ENCODE measurements at places on chromosomes 5 and 9.

- DNase-seq, result no peak
Observed at GRCh38 chr9:33157960-33158842, 8.9 kb downstream of the B4GALT1 start.

DNA sequence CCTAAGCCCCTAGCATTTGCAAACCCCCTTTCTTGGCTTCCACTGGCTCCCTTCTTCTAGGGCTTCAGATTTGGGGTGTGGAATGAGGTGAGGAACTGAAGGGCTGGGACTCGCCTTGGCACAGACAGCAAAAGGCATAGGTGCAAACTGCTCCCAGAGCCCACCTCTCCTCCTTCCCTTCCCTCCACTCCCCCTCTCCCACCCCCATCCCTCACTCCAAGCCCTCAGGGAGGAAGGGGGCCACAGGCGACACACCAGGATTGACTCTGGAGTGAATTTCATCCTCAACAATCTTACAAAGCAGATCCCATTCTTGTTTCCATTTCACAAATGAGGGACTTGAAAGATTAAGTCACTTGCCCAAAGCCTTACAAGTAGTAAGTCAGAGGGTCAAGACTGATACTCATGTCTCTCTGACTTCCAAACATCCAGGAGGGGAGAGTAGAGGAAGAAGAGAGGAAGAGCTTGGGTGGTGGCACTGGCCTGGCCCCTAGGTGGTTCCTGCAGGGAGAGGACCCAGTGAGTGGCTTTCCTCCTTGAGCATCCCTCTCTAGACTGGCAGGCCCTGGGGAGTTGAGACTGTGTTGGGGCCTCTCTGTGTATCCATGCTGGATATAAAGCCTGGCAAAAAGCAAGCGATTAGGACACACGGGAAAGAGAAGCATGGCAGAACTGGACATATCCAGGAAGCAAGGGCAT, 193.1 kb downstream of the GABBR2 start:
- DNase-seq, result no peak

GRCh38 chr9:85727500-85727899, 14.3 kb downstream of the AGTPBP1 start:
- DNase-seq, result no peak

DNA sequence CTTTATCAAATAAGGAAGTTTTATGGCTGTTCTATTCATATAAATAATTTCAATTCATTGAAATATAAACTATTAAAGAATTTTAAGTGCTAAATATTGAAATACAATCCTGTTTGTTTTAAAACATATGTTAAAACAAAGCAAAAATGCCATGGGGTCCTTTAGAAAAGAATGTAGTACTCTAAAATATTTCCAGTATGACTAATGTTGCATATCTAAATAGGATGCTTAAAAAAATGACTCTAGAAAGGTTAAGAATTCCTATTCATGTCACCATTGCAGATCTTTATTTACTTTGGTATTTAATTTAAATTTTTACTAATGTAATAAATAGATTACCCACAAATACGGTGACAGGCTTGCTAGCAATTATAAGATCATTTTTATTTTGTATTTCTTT, 132.3 kb downstream of the ZNF608 start:
- DNase-seq, result no peak

- DNase-seq, result no peak
Observed at GRCh38 chr5:147611483-147611882, 101.6 kb upstream of the DPYSL3 start.

GRCh38 chr5:150001660-150002486, 1.3 kb downstream of the HMGXB3 start:
- DNase-seq, result peak; percentile 90

- peak; percentile 22 for DNase-seq
Observed at GRCh38 chr5:139181835-139182452, 16.2 kb downstream of the SIL1 start.

Data from RKO (cell line).